ENCODE measurements at places on chromosomes 6 and 20.

DNA sequence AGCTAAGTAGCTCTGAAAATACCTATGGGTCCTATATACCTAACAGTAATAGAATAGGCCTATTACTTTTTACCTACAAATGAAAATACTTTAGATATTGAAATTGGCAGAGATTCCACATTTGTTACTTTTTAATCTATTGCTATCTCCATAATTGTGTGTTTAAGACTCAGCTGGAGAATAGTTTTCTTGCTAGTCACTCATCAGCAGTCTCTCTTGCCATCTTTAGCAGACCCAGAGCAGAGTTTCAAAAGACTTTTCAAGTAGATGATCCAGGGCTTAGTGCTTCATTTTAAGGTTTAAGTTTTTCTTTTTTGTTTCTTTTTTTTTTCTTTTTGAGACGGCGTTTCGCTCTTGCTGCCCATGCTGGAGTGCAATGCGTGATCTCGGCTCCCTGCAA lies 12.9 kb downstream of the ANKS1A start:
- DNase-seq, result no peak

GRCh38 chr6:33411632-33412005 lies 805 bp downstream of the PHF1 start:
- DNase-seq, result no peak

GRCh38 chr6:168370310-168370991 lies 50.9 kb upstream of the DACT2 start:
- DNase-seq, result peak; percentile 29

GRCh38 chr20:63685269-63686026 lies 11.0 kb upstream of the TNFRSF6B start:
- no peak for DNase-seq
